Left hindlimb (tissue), 1 donor: ENCODE measurements at places on chromosomes 3 and 15.

- DNase-seq: no peak
These were observed 868 bp downstream of the BTBD1 start for GRCh38 chr15:83066034-83066733.

- DNase-seq: no peak
These were observed 235.2 kb upstream of the TRIM42 start for GRCh38 chr3:140442621-140443020.

GRCh38 chr3:14627815-14628214, 23.7 kb upstream of the CCDC174 start:
- DNase-seq: no peak

DNA sequence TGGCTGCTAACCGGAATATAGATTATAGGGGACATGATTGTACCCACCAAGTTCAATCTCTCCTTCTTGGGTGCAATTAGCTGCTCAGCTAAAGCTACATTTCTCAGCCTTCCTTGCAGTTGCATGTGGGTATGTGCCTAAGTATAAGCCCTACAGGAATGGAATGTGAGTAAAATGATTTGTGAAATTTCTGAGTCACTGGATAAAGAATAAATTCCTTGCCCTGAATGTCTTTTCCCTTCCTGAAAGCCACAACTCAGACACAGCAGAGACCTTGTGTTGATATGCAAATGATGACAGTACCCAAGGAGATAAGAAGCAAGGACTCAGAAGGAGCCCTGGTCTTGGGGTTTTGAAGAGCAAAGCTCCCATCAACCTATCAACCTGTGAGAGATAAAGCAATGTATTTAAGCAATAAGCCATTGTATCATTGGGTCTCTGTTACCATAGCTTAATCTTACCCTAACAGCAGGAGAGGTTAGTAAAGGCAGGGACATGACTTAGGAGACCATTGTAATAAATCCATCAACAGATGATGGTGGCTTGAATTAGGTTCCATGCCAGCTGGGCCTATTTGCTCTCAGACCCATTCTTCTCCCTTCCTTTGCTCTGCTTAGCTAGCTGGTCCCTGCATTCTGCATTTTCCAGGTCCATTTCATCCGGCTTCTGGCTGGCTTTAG, 25.6 kb upstream of the ZNF280D start:
- DNase-seq: no peak

- no peak for DNase-seq
These were observed 10.3 kb downstream of the CACNA2D2 start for GRCh38 chr3:50493086-50493485.

- no peak for DNase-seq
These were observed 39.3 kb downstream of the CCR1 start for GRCh38 chr3:46168583-46169345.
